Mesothelial cell of epicardium (in vitro differentiated cells): ENCODE measurements at places on chromosomes 1 and 21. TPM values are rescaled to one million over a fixed set of nuclear protein-coding genes. Genes with fewer than 3 reads are reported as not detected.

Gene PGLYRP3
- not detected in 3 replicates for total RNA-seq

Gene PLPPR4
- total RNA-seq = 0.13 to 0.16 TPM (median 0.14 TPM) in 3 replicates

- DNase-seq = no peak
Measured at GRCh38 chr1:46689356-46689755, 17.7 kb downstream of the TEX38 start.

Gene MAP3K21
- total RNA-seq = 6.4 to 7.2 TPM (median 6.6 TPM) in 3 replicates

GRCh38 chr1:205748403-205749233, 1.4 kb downstream of the NUCKS1 start:
- no peak for DNase-seq
